Stimulated activated CD4-positive, alpha-beta T cell treated with anti-CD3 and anti-CD28 coated beads, Interleukin-2, amount 100 ng/mL, for 48 hours (primary cell): ENCODE measurements at places on chromosomes 4 and X.
A peak's percentile ranks its signal among the peaks of the same experiment; 100 is the strongest.

DNA sequence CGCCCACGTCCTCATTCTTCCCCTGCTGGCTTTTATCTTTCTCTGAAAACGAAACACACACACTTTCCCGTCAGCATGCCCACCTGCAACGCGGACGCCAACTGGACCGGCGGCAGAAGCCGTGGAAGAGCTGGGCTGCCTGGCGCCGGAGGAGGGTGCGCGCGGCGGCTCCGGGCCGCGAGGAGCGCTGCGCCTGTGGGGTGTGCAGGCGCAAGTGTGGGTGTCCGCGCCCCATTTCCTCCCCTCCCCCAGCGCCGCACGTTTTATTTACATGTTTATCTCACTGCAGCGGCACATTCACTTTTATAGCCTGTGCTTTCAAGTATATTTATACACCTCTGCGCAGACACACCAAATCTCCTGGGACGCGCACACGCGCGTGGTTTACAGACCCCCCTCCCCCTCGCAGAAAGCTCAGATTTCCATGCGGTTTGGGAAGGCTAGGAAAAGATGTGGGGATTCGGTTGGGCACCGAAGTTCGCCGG lies 1.5 kb downstream of the PITX2 start:
- no peak for DNase-seq

DNA sequence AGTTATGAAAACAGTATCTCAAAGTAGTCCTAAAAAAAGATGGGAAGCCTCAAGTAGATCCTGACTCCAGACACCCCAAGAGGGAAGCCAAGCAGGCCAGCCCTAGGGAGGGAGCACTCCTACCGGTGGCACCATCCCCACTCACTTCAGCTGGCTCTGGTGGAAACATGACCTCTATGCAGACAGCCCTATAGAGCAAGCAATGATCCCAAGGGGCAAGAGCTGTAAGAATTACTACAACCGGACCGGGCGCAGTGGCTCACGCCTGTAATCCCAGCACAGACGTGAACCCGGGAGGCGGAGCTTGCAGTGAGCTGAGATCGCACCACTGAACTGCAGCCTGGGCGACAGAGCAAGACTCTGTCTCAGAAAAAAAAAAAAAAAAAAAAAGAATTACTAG lies 5.7 kb downstream of the LETM1 start:
- DNase-seq = no peak

GRCh38 chr4:40656201-40656863 lies 26.7 kb upstream of the RBM47 start:
- no peak for DNase-seq

GRCh38 chr4:8228319-8229250 lies 29.5 kb downstream of the SH3TC1 start:
- peak; percentile 66 for DNase-seq

DNA sequence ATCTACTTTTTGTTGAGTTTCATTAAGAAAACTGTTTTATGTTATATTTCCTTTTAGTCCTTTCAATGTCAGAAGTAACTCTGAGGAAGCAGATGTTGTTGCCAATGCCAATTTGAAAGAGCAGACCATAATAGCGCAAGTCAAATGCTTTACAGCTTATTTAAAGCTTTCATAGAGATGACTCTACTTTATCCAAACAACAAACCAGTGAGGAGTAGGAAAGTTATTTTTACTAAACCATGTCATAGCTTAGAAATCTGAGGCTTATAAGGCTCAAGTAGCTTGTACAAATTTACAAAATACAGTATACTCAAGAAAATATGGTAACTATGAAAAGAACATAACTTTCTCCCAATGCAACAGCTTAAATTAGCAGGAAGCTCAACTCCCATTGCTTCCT lies 40.1 kb upstream of the SPOCK3 start:
- DNase-seq = no peak

- no peak for DNase-seq
Observed at GRCh38 chr4:111502626-111503025, 642.6 kb upstream of the FAM241A start.

DNA sequence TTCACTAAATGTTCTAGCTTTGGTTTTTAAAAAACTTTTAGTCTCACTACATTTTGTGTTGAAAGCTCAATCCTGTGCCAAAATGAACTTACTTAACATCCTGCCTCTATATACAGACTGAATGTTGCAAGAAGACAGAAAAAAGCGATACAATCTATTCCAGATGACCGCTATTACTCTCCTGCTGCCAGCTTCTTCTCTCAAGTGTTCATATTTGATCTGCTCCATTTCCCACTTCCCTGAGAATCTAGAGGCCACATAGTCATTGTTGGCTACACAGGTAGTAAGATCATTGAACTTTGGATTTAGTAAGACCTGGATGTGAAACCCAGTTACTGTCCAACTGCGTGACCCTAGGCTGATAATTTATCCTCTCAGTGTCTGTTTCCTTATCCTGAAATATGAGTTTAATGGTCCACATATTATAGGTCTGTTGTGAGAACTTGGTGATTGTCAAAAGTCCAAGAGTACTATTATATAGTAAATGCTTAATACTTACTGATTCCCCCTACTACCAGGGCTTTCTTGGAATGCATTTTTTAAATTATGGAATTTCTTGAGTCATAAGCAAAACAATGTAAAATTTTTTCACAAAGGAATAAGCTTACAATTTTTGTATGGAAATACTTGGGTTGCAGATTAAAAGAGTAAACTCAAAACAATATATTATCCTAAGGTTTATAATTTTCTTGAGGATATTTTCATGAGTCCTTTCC lies 976.8 kb upstream of the ADGRL3 start:
- DNase-seq = no peak

- DNase-seq = no peak
Observed at GRCh38 chr4:121377076-121377475, 3.7 kb downstream of the QRFPR start.

DNA sequence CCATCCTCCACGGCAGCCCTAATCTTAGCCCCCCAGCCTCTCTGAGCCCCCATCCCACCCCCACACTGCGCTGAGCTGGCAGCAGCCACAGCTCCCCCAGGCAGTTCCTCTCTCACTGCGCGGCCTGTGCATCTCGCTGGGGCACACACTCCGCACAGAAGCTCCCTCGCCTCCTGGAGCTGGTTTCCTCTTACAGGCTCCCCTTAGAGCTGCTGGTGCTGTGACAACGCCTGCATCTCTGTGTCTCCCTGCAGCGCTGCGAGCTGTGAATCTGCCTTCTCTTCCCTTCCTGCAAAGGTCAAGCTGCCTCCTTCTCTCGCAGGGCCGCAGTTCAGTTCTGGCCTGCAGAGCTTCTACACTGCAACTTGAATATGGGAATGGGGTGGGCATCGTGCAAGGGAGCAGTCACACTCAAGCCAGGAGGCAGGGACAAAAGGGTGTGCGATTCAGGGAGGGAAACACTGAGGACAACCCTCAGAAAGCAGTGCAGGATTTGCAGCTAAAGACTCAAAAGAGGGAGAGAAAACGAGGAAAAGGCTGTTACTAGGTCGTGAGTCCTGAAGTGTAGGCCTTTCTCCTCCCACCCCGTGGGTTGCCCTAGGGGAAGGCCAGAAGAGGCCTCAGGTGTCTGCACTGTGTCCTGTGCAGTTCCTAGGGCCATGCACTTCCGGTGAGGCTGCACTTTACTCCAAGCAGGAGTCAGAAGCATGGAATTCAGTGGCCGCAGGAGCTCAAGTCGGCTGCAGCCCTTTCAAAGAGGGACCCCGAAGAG lies 87.0 kb downstream of the BCOR start:
- no peak for DNase-seq

GRCh38 chr4:52935317-52935716 lies 73.2 kb downstream of the RASL11B start:
- DNase-seq = no peak

DNA sequence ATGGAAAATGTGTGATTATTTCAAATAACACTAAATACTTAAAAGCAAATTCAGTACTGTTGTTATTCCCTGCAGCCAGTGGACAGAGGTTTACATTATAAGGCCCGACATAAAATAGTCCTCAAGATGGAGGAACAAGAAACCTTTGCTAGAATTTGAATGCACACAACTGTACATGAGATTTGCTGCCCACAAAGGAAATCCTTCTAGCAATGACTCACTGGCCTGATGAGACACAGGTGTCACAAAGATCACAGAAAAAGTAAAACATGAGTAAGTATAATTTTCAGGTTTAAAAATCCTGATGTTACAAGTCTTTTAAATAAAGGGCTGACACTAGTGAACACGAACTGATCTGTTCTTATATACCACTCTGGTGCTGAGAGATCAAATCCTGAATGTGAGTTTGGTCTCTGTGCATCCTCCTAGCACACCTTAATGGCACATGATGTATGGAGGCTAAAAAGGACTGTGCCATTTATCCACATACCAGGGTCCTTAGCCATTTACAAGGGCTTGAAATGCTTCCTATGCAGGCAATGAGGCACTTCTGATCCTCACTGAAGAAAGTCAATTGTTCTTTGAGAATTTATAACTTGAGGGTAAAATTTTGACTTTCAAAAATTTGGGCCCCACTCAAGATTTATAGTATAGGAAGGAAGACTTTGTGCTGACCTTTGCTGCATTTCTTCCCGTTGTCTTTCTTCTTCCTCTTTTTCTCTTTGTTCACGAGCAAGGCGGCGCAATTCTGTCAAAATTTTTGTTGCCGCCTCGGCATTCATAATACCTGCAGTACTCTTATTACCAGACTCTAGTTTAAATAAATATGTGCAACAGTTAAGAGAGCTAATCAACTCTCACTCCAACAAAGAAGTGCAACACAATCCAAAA lies 23.0 kb downstream of the MAP7D3 start:
- DNase-seq = no peak
